ENCODE measurements at places on chromosomes 7 and 10.

DNA sequence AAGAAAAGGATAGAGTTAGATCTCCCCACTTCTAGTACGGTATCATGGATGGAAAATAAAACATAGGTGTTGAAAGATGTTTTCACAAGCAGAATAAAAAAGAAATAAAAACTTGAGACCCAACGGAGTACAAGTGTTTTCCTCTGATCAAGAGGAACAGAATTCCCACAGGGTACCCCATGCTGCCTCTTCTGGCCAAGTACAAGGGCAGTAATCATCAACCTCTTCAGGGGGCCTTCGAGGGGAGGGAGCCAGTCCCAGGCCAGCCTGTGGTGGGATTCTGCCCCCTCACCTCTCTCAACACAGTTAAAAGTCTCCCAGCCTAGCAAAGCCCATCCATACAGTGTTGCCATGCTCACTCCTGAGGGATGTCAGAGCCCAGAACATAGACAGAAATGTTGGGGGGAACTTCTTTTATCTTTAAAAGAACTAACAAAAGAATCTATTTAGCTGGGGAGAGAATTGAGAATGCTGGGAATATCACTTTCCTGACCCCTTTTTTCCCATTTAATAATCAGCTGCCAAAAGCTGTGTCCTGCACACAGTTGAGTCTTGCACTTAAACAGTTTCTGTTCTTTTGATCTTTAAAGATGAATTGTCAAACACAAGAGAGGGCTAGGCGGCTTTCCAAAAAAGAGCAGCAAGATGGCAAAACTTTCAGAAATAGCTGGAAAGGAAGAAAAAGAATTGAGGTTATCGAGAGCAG is 101.7 kb downstream of the PTN start:
- no peak for DNase-seq

GRCh38 chr10:101561068-101561915 is 26.8 kb downstream of the POLL start:
- no peak for DNase-seq

DNA sequence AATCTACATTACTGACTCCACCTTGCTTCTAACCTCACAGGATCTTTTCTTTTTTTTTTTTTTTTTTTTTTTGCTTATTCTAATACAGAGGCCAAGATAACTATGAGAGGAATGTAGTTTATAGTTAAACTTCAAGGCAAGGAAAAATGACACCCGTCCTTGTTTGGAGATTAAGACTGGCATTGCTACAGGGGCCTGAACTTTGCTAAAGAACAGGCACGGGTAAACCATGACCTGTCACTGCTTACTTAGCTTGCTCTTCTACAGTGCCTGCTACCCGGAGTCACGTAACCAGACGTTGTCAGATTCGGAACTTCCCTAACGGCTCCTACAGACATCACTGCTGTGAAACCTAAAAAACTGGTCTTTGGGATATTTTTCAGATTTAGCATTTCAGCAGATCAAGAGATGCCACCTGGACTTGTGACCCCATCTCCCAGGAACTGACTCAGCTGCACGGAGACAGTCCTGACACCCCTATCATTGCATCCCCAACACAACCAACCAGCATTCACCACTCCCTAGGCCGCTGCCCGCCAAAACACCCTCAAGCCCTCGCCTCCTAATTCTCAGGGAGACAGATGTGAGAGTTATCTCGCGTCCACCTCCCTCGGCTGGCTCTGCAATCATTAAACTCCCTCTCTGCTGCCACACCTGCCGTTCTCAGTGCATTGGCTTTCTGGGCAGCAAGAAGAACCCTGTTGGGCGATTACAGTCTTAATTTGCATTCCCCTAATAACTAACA is 27.5 kb downstream of the MAD1L1 start:
- DNase-seq, result no peak

- no peak for DNase-seq
Measured at GRCh38 chr7:157416011-157416410, 79.2 kb downstream of the DNAJB6 start.

DNA sequence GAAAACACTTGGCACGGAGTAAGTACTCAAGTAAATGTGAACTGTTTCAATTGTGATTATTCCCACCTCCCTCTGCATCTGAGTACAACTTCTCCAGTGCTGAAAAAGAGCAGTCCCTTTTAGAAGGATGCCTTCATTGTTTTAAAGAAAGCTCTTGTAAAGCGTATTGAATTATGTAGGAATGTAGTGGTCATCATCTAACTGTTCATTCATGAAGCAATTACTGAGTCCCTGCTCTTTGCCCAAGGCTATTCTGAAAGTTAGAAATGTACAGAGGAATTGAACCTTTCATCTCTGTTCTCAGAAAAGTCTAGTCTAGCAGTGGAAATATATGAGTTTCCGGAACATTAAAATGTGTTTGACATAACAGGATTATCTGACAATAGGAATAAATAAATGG is 127.8 kb downstream of the CACNB2 start:
- no peak for DNase-seq

DNA sequence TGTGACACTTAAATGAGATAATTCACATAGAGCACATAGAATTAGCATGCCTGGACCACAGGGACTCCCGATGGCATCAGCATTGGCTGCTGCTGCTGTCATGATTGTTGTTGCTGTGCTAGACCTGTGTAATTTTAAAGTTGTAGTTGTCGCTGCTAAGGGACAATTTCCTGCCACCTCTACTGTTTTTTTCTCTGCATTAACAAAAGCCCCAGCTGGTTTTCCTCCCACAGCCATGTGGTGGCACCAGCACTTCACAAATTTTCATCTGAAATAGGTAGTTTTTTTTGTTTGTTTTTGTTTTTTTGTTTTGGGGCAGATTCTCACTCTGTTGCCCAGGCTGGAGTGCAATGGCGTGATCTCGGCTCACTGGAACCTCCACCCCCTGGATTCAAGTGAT is 25.4 kb upstream of the PRXL2A start:
- peak; percentile 41 for DNase-seq

All from HEK293T (cell line).